ENCODE measurements at places on chromosomes 3 and 15. TPM values are rescaled to one million over a fixed set of nuclear protein-coding genes. Genes with fewer than 3 reads are reported as not detected.

The NANOGP8 gene
- total RNA-seq = not detected

The SKOR1 gene
- total RNA-seq = 0.08 TPM

The MBNL1 gene
- total RNA-seq = 190 TPM

The ZBED2 gene
- total RNA-seq = not detected

The GPR62 gene
- 0.26 TPM for total RNA-seq

The FBXO40 gene
- total RNA-seq = 99.3 TPM

The TUSC7 gene
- total RNA-seq = not detected

The MFSD1 gene
- total RNA-seq = 21.7 TPM

The HIGD2B gene
- not detected for total RNA-seq

The CRYGS gene
- 0.92 TPM for total RNA-seq

The FETUB gene
- not detected for total RNA-seq

The PTX3 gene
- total RNA-seq = 0.11 TPM

The CDAN1 gene
- 6.8 TPM for total RNA-seq

The ACKR2 gene
- total RNA-seq = 1.0 TPM

The DUT gene
- total RNA-seq = 62.4 TPM

The CCR1 gene
- total RNA-seq = 1.2 TPM

The GCNT3 gene
- total RNA-seq = 0.50 TPM

The NCEH1 gene
- total RNA-seq = 66.4 TPM

The CILP gene
- 6.5 TPM for total RNA-seq

The MASP1 gene
- total RNA-seq = 258 TPM

The CCK gene
- total RNA-seq = not detected

The REC114 gene
- not detected for total RNA-seq

The PAK6 gene
- total RNA-seq = 5.9 TPM

The SHF gene
- total RNA-seq = 6.5 TPM

The SOX2 gene
- total RNA-seq = 0.12 TPM

The POPDC2 gene
- 732 TPM for total RNA-seq

The PLXNB1 gene
- 29.4 TPM for total RNA-seq

The GOLGA8S gene
- 0.65 TPM for total RNA-seq

The ACY1 gene
- total RNA-seq = 33.3 TPM

The SLC25A26 gene
- 31.9 TPM for total RNA-seq

The ARGFX gene
- total RNA-seq = not detected

The ELL3 gene
- total RNA-seq = 1.0 TPM
